ENCODE measurements at places on chromosomes 13 and 19.

GRCh38 chr13:37479916-37480315 is 118.7 kb downstream of the POSTN start:
- DNase-seq: no peak

GRCh38 chr19:2483084-2483483 is 7.2 kb downstream of the GADD45B start:
- no peak for DNase-seq

DNA sequence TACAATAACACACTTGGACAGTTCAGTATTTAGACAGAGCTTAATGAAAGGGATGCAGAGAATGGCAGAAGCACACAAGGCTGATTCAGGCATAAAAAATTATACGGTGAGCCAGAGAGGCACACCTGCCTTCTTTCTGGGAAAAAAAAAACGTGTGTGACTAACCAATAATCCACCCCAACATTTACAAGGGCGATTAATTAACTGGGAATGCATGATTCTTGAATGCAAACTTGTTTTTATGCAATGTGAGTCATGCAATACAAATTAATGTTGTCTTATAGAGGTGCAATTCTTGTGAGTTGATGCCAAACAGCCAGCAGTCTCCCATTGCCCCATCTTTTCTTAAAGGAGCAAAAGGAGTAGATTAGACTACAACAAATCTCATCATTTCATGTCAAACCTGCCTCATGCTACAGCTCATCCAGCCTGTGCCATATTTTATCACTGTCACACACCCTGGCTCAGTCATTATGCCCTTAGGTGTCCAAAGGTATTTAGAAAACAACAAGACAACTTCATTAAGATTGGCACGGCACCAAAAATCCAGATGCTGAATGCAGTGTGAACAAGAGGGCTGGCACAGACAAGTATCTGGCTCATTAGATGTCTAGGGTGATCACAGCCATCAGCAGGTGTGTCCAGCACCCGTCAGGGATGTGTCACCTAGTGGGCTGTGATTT is 721.1 kb downstream of the EFNB2 start:
- peak; percentile 97 for DNase-seq

GRCh38 chr13:32164622-32165268 is 133.2 kb downstream of the FRY start:
- no peak for DNase-seq
